ENCODE measurements at places on chromosomes 16 and 17.

- DNase-seq, result peak; percentile 38
Observed at GRCh38 chr16:14300705-14301168, 229.6 kb downstream of the MRTFB start.

DNA sequence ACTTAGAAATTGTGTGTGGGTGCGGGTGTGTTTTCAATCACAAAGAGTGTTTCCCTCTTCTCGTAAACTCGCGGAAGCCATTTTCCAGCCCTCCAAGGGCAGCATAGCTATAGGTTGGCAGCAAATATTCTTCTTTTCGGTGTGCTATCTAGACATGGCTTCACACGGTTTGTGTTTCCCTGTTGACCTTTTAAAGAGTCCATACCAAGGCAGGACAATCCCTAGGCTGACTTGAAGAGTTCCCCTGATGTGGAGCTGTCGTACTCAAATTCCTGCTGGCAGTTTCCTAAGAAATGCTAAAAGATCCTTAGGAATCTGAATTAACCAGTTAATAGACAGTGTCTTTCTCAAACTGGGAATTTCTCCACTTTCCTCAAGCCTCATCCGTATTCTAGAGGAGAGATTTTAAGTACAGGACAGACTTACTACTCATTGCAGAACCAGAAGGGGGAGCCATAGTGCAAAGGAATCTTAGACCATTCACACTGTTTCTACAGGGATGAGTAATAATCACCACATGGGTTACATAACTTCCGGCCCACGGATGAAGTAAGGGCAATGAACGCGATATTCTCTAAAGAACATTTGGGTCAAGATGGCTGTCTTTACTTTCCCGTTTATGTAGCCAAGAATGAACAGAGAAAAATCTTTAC lies 288.6 kb upstream of the ELAC2 start:
- no peak for DNase-seq

GRCh38 chr17:17382971-17383370 lies 79.8 kb downstream of the NT5M start:
- no peak for DNase-seq

DNA sequence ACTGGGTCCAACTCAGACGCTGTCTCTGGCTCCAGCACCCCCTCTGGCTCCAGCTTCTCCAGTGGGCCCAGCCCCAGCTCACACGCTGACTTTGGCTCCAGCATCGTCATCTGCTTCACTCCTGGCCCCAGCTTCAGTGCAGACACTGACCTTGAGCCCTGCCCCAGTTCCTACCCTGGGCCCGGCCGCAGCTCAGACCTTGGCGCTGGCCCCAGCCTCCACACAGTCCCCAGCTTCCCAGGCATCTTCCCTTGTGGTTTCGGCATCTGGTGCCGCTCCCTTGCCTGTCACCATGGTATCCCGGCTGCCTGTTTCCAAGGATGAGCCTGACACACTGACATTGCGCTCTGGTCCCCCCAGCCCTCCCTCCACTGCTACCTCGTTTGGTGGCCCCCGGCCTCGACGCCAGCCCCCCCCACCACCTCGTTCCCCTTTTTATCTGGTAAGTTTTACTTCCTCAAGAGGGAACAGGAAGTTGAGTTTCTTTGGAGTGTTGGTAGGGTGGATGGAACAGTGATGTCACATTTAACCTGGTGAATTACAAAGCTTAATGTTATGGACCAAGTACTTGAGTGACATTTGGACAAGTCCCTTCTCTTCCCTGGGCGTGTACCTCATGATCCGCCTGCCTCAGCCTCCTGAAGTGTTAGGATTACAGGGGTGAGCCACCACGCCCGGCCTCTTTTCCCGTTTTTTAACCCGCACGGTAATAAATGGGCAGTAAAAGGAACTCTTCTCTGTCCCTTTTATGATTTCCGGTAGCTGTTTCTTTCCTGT lies 23.4 kb upstream of the PHKG2 start:
- no peak for DNase-seq

DNA sequence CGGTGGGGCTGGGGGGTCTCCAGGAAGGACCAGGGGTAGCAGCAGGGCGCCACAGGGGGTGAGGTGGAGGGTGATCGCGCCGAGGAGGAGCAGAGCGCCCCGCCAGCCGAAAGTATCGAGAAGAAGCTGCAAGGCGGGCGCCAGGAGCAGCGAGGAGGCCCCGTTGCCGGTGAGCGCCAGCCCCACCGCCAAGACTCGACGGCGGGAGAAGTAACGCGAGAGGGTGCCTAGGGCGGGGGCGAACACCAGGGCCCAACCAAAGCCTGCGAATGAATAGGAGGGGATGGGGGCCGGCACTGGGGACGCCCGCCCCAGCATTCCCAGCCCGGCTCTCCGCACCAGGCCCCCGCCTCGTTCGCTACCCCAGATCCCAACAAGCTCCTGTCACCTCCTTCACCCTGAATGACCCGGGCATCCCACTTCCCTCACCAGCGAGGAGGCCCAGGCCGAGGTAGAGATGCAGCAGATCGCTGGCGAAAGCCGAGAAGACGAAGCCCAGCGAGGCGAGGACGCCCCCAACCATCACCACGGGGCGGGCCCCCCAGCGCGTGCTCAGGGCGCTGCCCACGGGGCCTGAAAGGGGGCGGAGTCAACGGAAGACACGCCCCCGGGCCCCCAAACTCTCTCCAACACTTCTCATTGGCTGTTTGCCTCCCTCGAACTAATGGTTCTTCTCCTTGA lies 1.3 kb downstream of the SLC16A11 start:
- peak; percentile 57 for DNase-seq

- DNase-seq, result no peak
Observed at GRCh38 chr16:49961089-49961488, 63.9 kb upstream of the CNEP1R1 start.

DNA sequence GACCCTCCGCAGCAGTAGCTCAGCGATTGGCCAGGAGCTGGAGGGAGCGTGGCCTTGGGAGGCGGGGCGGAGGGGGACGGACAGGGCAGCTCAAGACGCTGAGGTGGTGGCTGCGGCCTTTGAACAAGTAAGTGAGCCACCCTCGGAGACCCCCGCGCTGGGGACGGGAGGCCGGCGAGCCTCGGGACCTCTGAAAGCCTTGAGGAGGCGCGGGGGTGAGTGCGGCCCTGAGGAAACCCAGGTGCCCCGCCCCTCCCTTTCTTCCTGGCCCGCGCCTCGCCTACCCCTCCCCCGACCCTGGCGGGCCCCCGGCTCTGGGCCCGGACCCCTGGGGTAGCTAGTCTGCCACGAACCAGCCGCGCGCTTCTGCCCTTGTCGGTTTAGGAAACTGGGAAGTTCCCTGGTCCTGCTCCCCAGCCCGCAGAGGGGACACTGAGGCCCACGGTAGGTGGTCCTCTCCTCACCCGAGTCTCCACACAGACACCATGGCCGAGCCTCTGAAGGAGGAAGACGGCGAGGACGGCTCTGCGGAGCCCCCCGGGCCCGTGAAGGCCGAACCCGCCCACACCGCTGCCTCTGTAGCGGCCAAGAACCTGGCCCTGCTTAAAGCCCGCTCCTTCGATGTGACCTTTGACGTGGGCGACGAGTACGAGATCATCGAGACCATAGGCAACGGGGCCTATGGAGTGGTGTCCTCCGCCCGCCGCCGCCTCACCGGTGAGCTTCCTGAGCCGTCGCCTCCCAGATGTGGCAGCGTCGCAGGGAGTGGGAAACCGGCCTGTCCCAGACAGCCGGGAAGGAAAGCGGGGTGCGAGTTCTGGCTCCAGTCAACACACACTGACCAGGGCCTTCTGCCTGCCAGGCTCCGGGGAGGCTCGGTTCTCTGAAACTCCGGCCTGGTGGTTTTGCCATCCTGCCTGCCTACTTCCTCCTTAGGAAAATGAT lies at the start of gene MAPK7:
MAPK7 (plus strand) TSS at position 83 of the 945 bp plus-strand sequence; CDS start at position 486, 403 bp downstream.
- no peak for DNase-seq

GRCh38 chr16:50712956-50713355 lies 19.6 kb downstream of the NOD2 start:
- no peak for DNase-seq

DNA sequence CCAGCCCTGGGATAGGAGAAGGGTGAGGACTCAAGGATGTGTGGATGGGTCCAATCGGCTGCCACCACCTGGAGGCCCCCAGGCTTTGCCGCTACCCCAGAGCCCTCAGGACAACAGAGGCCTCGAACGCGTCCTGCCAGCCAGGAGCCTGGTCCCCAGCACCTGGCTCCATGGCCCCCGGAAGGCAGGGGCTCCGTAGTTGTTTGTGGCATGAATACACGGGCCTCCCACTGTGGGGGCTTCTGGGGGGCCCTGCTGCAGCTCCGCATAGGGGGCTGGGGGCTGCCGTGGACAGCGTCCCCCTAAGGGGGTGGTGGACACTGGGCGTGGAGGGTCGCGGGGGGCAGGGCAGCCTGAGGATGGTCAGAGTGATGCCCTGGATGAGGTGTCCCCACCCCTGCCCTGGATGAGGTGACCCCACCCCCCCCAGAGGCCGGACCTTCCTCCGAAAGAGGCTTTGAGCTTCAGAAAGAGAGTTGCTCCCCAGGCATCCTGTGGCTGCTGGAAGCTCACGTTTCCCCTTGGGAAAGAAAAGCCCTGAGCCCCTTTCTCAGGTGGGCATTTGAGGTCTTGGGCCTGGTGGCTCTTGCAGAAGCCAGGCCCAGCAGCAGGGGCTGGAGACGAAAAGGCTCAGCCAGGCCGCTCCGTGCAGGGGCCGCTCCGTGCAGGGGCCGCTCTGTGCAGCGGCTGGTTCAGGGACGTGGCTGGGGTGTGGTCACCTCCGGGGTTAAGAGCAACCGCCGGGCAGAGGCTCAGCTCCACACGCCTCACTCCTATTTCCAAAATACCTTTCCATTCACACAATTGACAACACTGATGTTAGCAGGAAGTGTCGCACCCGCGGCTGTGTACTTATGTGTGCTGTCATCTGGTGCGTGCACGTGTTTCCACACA lies 40.3 kb upstream of the GNG13 start:
- DNase-seq, result no peak

DNA sequence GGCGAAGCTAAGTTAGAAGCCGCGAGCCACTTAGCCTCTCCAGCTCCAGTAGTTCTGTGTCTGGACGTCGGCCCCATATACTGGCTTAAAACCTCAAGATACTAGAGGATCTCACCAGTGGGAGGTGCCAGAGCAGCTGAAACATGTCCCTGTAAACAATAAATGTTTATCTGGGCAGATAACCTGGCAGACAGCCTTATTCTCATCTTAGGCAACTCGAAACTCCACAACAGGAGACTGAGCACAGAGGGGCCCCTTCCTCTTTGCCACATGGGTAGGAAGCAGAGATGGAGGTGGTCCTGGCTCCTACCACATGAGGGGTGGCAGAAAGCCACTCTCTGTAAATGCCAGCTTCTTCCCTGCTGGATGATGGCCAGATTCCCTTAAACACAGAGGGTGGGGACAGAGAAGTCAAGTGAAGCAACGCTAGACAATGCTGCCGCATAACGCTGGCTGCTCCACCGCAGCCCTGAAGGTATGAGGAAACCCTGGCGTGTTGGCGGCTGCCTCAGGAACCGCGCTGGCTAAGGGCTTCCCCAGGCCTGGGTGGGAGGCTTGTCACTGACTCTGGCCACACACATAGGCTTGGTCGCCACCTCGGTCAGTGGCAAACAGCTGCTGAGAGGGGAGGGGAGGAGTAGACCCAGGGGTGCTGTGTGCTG lies 67.9 kb downstream of the HIC1 start:
- DNase-seq, result no peak

DNA sequence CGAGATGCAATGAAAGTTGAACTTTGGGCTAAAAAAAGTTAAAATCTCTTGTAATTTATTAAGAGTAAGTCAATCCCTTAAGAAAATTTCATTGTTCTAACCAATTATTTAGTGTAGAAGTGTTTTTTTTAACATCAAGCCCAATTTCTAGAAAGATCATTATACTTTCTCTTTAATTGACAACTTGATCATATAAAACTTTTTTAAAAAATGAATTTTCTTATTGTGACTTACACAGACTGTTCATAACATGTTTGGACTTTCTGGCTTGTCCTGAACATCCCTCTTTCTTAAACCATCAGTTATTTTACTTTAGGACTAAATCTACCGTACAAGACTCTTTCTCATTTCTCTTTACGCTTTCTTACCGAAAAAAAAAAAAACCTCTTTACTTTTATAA lies 24.8 kb upstream of the MYO1D start:
- DNase-seq, result no peak

GRCh38 chr16:23499801-23500200 lies 10.5 kb downstream of the GGA2 start:
- DNase-seq, result no peak
